Left ventricle myocardium inferior (tissue), 1 donor: ENCODE measurements at places on chromosomes 2 and 18. TPM values are rescaled to one million over a fixed set of nuclear protein-coding genes. Genes with fewer than 3 reads are reported as not detected.

GRCh38 chr2:195830968-195831950 lies 174.2 kb downstream of the SLC39A10 start:
- DNase-seq, result no peak

The LHCGR gene
- 0.16 TPM for total RNA-seq

DNA sequence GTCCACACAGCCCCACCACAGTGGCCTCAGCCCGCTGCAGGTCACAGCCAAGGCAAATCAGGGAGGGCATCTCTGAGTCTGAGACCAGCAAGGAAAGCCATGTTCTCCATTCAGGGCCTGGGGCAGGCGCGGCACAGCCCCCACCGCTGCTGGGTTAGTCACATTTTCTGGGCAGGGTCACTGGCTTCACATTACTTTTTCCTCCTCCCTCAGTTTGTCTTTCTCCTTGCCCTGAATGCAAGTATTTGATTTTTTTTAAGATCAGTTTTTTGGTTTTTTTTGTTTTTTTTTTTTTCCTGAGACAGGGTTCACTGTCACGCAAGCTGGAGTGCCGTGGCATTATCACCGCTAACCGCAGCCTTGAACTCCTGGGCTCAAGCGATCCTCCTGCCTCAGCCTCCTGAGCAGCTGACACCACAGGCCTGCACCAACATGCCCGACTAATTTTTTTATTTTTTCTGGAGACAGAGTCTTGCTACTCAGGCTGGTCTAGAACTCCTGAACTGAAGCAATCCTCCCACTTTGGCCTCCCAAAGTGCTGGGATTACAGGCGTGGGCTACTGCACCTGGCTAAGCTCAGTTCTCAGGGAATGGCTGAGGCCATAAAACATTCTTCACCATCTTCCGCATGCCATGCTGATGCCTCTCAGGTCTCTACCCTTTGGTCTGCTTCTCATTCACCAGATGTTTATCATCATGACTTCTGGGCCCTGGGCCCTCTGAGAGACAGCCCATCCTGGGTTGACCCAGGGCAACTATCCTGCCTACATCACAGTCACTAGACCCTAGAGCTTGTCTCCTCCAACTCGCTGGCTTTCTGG lies 628 bp upstream of the CAPG start:
- no peak for DNase-seq

DNA sequence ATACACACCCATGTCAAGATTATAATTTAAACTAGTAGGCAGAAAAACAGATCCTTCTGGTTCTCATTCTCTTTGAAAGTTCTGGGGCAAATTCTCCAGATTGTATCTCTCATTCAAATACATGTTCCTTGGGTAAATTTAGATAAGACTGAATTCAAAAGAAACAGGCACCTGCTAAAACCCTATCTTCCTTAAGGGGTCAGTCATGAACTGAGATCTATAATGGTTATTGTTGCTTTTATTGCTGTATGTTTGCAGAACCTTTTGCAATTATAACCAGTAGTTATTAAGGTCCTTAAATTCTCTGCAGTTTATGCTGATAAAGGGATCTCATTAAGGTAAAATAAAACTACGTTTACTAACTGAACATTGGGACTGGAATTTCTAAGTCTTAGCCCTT lies 83.5 kb downstream of the MYO5B start:
- no peak for DNase-seq

The CACNB4 gene
- total RNA-seq, result 0.25 TPM

DNA sequence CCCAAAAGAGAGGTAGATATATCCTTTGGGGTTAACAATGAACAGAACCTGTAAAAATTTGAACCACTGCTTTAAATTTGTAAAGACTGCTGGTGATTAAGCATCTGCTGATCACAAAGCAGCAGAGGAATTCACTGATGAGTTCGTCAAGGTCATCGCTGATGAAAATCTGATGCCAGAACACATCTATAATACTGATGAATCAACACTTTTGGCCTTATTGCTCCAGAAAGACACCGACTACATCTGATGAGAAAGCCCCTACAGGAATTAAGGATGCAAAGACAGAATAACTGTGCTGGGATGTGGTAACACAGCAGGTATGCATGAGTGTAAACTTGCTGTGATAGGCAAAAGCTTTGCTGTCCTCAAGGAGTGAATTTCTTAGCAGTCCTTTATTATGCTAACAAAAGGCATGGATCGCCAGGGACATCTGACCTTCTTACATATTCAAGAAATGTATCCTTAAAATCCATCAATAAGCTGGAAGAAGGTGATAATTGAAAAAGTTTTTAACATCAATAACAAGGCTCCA lies 30.5 kb upstream of the SGPP2 start:
- DNase-seq, result no peak

- DNase-seq, result no peak
These were observed 3.0 kb upstream of the DLX1 start for GRCh38 chr2:172082105-172082943.

The ABCB11 gene
- 0.05 TPM for total RNA-seq

DNA sequence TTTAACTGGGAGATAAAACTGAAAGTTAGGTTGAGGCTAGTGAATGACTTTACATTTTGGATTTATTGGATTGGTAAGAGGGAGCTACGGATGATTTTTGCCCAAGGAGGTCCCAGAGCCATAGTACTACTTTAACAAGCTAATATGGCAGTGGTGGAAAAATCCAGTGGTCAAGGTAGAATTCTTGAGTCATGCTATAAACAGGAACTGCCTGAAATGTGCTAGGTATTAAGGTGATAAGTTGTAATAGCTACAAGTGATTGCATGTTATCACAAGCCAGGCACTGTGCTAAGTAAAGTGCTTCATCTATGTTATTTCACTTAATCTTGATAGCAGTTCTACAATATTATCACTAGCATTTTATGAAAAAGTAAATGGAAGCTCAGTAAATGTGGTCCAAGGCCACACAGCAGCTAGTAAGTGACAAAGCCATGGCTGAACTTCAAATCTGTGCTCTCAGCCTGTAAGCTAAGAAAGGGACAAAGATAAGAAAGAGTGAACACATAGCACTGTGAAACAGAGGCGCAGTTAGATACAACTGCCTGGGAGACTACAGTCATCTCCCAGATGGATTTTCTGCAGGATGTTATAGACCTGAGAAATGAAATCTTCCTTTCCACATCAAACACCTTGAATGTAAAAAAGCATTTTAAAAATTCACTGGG lies 469.6 kb downstream of the TGIF1 start:
- DNase-seq, result no peak

The GKN2 gene
- not detected for total RNA-seq

GRCh38 chr18:23844991-23845680 lies 155.9 kb downstream of the LAMA3 start:
- DNase-seq, result no peak

The HMSD gene
- not detected for total RNA-seq

The PKDCC gene
- 88.7 TPM for total RNA-seq

DNA sequence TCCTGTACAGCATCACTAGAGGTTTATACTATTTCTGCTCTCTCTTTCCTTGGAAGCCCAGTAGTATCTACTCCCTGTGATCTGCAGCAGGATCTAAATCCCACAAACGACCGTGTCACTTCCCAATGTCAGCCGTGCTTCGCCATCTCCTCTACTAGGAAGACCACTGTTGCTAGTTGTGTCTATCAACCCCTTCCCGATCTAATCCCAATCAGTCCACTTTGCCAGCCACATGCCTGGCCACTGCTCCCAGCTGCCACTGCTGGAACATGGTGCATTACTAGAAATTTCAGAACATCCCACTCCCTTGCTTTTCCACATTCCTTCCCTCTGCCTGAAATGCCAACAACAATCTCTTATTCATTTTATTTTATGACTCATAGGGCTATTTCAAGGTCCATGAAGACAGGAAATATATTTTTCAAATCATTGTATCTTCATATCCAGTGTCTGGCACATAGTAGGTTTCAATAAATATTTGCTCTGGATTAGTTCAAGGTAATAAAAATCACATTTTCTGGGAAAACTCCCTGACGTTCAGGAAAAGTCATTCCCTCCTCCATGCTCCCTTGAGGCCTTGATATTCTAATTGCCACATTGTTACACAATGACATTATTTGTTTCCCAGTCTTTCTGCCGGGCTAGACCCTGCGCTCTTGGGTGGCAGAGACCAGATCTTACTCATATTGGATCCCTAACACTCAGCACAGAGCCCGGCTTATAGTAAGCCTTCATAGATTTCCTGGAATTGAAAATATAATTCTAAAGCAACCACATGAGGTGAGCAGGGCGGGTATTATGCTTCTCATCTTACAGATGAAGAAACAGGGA lies 2.1 kb upstream of the TRIB2 start:
- DNase-seq, result no peak

The ZNF396 gene
- total RNA-seq, result 0.71 TPM

DNA sequence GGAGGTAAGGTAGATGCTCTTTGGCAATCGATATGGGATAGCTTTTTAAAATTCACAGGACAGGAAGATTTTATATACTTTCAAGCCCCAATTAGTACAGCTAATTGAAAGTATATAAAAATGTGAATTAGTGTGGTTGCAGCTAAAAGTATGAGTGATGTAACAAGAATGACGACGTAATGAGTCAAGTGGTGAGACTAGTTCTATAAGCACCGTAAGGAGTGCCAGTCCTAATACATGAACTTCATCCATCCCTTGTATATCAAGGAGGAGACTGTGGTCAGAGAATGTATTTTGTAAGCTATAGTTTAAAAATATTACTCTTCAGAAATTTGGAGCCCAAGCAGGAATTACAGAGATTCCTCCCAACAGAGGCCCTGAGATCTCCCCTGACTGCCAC lies 25.8 kb downstream of the DNAJC27 start:
- DNase-seq, result no peak

DNA sequence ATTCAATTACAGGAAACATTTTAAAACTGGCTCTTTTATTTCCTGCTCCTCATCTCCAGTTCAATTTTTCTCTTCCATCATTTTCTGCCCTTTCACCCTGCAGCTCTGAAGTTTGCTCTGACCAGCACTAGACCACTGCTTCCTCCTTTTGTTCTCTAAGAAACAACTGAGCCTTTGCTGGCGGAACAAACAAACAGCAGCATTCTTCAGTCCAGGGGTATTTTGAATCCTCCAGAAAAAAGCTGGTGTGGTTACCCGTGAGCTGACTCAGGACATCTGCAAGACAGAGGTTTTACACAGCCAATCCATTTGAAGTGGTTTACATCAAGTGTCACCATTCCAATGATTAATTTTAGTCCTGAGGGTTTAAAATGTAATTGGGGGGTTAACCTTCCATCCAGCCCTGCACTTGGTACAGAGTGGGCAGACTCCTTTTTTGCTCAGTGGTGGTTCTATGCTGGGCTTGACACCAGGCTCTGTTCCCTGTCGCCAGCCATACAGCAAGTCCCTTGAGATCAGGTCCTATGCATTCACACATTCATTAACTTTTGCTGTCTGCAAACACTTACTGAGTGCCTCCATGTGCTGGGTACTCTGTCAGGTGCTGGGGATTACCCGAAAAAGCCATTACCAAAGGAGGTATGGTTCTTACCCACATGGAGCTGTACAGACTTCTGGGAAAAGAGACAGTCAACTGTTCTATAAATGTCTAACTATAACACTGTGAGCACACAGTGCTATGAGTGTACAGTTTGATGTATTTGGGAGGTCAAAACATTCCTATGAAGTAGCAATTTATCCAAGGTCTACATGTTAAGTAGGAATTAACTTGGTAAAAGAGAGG lies 909.4 kb upstream of the GYPC start:
- DNase-seq, result no peak

GRCh38 chr2:144215701-144216675 lies 303.9 kb downstream of the ZEB2 start:
- no peak for DNase-seq

The EFHD1 gene
- 29.7 TPM for total RNA-seq

DNA sequence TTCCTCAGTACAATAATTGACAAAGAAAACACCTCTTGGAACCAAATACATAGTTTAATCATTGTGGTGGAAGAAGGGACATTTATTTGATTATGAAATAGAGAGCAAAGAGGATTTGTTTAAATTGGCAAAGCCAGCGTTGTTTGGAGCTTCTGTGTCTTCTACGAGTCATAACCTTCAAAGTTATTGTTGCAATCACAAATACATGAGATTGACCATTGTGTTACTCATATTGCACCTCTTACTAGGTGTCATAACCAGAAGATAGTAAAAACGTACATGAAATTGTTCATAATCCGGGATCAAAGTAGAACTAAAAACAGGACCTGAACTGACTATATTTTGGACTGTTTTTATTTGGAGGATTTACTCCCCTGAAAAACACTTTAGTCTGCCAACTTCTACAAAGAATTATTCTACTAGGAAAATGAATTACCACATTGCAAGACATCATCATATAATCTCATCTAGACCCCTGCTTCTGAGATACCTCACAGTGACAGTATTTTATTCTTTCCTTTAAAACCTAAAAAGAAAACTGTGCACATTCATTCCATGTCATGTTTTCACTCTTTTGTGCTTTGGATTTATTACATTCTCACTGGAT lies 151.7 kb upstream of the KLF7 start:
- DNase-seq, result no peak

DNA sequence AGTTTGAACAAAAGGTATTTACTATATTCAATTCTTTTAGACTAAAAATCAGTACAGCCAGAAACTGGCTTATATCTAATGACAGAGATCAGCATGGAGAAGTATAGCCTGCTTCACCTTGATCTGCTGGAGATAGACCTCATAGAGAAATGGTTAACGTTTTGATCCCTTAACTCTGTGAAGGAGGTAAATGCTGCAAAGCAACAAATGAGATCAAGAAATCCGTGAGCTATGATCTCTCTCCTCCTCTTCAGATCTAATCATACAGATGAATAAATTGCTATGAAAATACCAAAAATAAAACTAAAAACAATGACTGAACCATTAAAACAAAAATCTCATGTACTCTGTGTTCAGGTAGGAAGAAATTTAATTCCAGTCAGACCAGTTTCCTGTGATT lies 42.8 kb downstream of the KLHL14 start:
- DNase-seq, result no peak

The BOLL gene
- total RNA-seq, result not detected

GRCh38 chr18:73168236-73168635 lies 300.4 kb upstream of the NETO1 start:
- no peak for DNase-seq

DNA sequence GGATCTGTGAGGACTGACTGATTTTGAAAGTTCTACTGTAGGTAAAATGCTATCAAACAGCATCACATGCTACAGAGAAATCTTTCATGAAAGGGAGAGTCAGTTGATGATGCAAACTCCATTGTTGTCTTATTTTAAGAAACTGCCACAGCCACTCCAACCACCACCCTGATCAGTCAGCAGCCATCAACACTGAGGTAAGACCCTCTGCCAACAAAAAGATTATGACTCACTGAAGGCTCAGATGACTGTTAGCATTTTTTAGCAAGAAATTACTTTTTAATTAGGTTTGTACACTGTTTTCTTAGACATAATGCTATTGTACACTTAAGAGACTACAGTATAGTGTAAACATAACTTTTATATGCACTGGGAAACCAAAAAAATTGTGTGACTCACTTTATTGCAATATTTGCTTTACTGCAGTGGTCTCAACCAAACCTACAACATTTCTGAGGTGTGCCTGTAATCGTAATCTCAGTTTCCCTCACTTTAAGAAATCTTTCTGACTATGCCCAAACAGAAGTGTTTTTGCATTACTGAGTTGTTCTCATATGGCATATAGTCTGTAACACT lies 42.8 kb downstream of the METTL8 start:
- no peak for DNase-seq
